ENCODE measurements at places on chromosomes 16 and 17. TPM values are rescaled to one million over a fixed set of nuclear protein-coding genes. Genes with fewer than 3 reads are reported as not detected.

SLC12A3 gene
- total RNA-seq = not detected

CBX2 gene
- total RNA-seq = 2.6 TPM

SKA2 gene
- total RNA-seq = 37.9 TPM

TMED6 gene
- not detected for total RNA-seq

SDK2 gene
- total RNA-seq = 2.2 TPM

ZG16 gene
- total RNA-seq = not detected

ZNF205 gene
- total RNA-seq = 8.0 TPM

HBM gene
- total RNA-seq = not detected

SEPTIN1 gene
- 1.3 TPM for total RNA-seq

THUMPD1 gene
- 18.3 TPM for total RNA-seq

GDPD3 gene
- total RNA-seq = 2.3 TPM

ITGAX gene
- total RNA-seq = 1.4 TPM

HSD17B1 gene
- 0.99 TPM for total RNA-seq

SF3B3 gene
- 129 TPM for total RNA-seq

GRCh38 chr17:35245196-35245486 lies 2.3 kb downstream of the SLFN5 start:
- no peak for DNase-seq

DNA sequence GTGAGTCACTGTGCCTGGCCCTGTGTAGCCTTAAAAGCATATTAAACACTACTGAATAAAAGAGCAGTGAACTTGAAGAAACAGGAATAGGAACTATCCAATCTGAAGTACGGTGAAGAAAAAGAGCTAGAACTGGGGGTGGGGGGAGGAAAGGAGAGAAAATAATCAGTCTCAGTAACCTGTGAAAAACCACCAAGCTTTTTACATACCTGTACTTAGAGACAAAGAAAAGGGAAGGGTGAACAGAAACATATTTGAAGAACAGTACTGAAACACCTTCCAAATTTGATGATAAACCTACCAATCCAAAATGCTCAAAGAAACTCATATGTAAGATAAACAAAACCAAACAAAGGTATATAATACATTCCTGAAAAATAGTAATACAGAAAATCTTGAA lies 77.5 kb downstream of the USP32 start:
- DNase-seq = no peak

DNA sequence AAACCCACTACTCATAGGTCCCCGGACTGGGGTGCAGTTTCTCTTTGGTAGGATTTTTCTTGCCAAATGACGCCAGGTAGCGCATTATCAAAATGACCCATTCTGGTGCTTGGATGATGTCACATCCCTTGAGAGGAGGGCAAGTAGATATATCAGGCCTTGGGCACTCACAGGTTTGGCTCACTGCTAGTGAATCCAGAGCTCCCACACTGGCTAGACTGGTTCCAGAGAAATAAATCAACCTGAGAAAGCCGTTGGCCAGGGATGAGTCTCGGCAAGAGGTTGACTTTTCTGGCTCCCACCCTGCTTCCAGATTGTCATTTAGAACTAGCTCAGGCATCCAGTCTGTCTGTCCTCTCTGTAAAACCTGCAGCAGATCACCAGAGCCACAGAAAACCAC lies 188.4 kb upstream of the MAF start:
- no peak for DNase-seq

GRCh38 chr16:10738231-10739077 lies 5.2 kb upstream of the NUBP1 start:
- peak; percentile 87 for DNase-seq

GRCh38 chr16:85800321-85800669 lies 800 bp downstream of the COX4I1 start:
- DNase-seq = no peak

DNA sequence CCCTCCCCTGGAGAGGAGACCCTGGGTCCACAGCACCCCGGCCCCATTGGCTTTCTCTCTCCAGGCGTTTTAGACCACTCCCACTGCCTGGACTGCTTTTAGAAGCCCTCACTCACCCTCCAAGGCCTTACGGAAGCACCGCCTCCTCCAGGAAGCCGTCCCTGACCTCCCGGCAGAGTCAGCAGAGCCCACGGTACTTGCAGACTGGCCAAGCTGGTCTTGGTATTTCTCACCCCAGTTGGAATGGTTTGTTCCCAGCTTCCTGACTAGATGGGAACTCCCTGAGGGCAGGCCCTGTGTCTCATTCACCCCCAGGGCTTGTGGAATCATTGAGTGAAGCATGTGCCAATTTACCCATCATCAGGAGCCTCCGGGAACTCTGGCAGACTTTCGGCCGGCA lies 9.2 kb downstream of the SCGB1C2 start:
- peak; percentile 6 for DNase-seq

GRCh38 chr17:11486101-11486867 lies 112.0 kb upstream of the DNAH9 start:
- DNase-seq = no peak

DNA sequence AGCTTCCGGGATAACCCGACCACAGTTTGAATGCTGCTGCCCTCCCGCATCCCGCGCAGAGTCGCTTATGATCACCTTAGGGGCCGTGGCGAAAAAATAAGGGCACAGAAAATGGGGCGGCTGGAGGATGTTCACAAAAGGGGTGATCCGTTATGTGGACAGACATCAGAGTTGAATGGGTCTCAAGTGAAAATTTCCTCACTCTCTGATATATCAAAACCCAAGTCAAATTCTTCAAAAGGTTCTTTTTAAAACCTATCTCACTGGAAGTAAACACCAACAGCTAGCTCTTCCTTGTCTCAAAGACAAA lies 400 bp upstream of the CEP112 start:
- no peak for DNase-seq

GRCh38 chr16:75052481-75053202 lies 53.8 kb downstream of the ZNRF1 start:
- no peak for DNase-seq

GRCh38 chr16:52963212-52963854 lies 89.4 kb downstream of the CHD9NB start:
- DNase-seq = no peak

DNA sequence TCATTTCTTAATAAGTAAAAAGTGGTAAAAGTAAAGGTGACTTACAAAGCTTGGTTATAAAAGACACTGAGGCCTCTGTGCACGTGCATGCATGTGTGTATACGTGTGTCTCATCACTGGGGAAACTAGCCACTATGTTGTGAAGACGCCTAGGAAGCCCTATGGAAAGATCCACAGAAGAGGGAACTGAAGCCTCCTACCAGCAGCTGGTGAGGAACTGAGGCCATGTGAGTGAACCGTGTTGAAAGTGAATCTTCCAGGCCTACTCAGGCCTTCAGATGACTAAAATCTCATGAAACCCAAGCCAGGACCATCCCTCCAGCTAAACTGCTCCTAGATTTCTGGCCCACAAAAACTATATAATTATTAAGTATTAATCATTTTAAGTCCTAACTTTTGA lies 23.7 kb downstream of the PHLPP2 start:
- DNase-seq = no peak

DNA sequence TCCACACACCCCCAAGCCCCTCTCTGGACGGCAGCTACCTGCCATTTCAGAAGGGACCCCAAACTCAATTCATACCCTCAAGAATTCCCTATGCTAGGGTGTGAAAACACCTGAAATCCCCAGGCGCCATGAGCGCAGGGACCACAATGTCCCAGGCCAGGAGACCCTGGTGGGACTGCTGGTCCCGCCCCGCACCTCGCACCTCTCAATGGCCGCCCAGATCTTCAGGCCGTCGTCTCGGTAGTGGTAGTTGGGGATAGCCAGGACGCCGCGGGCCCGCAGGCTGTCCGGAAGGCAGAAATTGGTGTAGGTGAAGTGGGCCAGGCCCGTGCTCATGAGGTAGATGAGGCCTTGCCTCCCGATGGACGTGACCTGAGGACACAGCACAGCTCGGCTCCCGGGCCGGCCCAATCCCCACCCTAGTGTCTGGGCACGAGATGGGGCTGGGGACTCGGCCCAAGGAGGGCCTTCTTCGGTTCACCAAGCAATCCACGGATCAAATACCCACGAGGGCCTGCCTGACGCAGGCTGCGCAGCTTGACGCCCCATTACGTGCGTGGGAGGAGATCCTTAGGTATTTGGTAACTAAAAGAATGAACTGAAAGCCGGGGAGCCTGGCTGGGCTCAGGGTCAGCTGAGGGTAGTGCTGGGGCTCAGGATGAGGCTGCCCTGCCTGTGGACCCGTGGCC lies 9.2 kb downstream of the ALOXE3 start:
- no peak for DNase-seq

GRCh38 chr17:76124582-76125390 lies 16.3 kb downstream of the FOXJ1 start:
- no peak for DNase-seq

- no peak for DNase-seq
These were observed 223.4 kb upstream of the TNRC6C start for GRCh38 chr17:77735081-77735565.

- DNase-seq = no peak
These were observed 108.9 kb upstream of the CIBAR2 start for GRCh38 chr16:85220964-85221731.

DNA sequence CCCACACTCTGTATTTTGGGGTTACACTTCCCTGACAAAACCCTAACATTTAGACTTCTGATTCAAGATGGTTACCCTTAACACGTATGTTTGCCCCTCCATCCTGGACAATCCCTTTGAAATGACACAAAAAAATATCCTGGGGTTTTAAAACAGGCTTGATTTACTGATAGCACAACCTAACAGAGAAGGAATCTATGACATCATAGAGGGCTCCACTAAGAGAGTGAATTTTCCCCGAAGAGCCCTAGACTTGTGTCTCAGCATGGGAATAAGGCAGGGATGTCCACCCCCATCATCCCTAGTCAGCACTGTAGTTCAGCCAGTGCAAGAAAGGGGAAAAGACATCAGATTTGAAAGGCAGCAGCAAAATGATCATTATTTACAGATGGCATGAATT lies 15.8 kb upstream of the SRCIN1 start:
- no peak for DNase-seq

GRCh38 chr17:18379246-18380146 lies 1.9 kb downstream of the EVPLL start:
- no peak for DNase-seq

GRCh38 chr17:76560877-76561221 lies 21.0 kb downstream of the PRCD start:
- no peak for DNase-seq

DNA sequence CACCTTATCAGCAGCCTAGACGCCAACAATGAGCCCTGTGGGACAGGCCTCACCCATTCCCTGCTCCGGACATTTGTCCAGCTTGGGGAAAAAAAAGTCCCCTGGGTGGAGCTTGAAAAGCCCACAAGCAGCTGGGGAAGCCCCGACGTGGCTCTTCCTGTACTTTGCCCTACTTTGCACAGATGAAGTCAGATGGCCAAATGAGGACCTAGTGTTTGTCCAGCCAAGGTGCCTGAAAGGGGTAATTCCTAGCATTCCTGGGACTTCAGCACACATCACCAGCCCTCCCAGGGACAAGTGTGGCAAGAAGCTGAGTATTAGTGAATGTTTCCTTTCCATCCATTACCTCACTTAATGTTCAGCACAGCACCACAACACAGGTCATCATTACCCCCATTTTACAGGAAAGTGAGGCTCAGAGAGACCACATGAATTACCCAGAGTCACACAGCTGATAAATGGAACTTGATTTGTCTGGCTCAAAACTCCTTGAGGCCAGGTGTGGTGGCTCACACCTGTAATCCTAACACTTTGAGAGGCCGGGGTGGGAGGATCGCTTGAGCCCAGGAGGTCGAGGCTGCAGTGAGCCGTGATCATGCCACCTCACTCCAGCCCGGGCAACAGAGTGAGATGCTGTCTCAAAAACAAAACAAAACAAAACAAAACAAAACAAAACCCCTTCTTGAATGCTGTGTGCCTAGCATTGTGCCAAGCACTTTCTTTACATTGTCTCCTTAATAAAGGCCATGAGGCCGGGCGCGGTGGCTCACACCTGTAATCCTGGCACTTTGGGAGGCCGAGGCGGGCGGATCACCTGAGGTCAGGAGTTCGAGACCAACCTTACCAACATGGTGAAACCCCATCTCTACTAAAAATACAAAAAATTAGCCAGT lies 19.9 kb upstream of the PLLP start:
- no peak for DNase-seq

- no peak for DNase-seq
These were observed 75.5 kb downstream of the RPA1 start for GRCh38 chr17:1905190-1905913.

GRCh38 chr16:47049901-47050583 lies 76.6 kb upstream of the DNAJA2 start:
- DNase-seq = no peak

- no peak for DNase-seq
These were observed 141.3 kb downstream of the HS3ST3A1 start for GRCh38 chr17:13460261-13461000.

DNA sequence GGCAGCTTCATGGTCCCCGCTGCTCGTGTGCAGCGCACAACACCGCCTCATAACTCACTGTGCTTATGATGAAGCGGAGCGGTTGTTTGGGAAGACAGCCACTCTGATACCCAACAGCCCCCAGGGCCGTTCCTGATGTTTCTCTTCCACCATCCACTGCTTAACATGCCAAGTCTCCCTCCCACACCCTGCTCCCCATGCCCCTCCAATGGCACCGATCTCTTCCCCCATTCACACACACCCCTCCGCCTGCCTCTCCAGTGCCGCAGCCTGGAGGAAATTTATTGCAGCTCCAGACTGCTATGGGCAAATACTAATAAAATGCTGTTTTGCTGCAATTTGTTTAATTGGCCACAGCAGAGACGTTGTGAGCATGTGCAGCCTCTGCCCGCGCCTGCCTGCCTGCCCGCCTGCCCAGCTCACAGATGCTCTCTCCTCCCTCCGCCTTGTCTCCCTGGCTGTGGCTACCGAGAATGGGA lies 80.3 kb upstream of the LHX1 start:
- no peak for DNase-seq

DNA sequence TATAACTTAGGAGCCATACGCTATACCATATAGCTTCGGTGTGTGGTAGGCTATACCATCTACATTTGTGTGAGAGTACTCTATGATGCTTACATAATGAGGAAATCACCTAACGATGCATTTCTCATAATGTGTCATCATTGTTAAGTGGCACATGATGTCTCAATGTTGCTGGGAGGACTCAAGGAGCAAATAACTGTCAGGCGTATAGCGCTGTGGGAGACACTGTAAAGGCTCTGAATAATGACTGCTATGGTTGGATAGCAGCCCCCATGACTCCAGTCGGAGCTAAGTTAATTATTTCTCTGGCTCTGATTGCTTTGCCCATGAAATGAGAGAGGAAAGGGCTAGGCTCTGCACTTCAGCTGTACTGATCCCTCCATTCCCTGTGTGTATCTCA lies 197.2 kb downstream of the RGS9 start:
- DNase-seq = no peak

GRCh38 chr16:12754824-12755543 lies 48.7 kb downstream of the CPPED1 start:
- DNase-seq = no peak

GRCh38 chr16:73143576-73144422 lies 95.9 kb upstream of the ZFHX3 start:
- no peak for DNase-seq

GRCh38 chr17:37672548-37673078 lies 29.4 kb upstream of the DDX52 start:
- no peak for DNase-seq

GRCh38 chr16:27813591-27813990 lies 249.9 kb downstream of the GSG1L start:
- DNase-seq = no peak

Measured in left ventricle myocardium inferior (tissue), 1 donor.